Kasumi-1 (cell line): ENCODE measurements at places on chromosomes 7 and 10.

DNA sequence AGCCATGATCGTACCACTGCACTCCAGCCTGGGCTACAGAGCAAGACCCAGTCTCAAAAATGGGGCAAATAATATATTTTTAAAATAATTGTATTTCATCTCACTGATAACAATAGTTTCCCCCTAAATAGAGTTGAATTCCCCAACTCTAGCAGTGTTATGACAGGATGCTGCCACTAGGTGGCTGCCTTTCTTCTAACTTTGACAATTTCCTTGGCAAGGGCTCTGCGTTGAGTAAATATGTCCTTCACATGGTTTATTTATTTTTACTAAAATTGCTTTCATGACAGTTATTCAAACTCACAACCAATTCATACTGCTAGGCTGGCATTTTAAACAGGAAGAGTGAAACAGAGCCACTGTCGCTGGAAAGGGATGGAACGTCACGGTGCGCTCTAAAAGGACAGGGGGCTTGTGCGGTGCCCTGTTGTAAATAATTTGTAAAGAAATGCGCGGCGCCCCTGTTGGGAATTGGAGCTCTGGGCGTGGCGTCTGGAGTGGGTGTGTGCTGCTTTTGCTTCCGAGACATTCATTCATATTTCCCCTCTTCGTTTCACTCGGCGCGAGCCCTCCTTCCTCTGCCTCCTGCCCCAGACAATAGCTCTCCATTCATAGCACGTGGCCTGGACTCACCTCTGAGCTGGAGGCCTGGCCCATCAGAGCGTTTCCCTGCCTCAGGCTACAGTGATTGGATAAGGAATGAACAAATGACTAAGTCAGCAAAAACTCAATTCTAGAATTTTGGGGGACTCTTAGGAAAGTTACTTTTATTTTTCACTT lies 20.5 kb upstream of the PITRM1 start:
- DNase-seq = peak; percentile 75

GRCh38 chr7:113710310-113711096 lies 208.3 kb downstream of the PPP1R3A start:
- DNase-seq = peak; percentile 70

GRCh38 chr7:23494009-23494408 lies 23.7 kb upstream of the IGF2BP3 start:
- DNase-seq = no peak

GRCh38 chr10:122140941-122141623 lies 130.0 kb upstream of the BTBD16 start:
- no peak for DNase-seq

DNA sequence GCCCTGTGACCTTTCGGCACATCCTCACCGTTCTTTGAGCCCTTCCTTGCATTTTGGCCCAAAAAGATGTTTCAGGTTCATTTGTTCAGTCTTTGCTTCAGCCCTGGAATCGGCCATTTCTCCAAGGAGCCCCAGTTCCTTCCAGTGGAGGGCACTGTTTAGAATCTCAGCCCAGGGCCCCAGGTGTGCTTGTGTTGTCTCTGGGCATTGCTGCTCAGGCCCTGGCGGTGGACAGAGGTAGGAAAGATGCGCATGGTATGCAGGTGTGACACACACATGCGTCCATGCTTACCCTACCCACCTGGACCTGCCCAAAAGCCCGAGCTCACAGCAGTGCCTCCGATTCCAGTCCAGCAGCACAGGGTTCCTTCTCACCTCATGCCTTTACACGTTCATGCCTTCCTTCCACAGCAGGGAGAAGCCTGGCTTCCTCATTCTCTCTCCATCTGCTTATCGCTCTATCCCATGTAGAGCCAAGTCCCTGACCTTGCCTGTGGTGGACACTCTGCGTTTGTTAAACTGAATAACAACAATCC lies 70.6 kb downstream of the LHPP start:
- no peak for DNase-seq

DNA sequence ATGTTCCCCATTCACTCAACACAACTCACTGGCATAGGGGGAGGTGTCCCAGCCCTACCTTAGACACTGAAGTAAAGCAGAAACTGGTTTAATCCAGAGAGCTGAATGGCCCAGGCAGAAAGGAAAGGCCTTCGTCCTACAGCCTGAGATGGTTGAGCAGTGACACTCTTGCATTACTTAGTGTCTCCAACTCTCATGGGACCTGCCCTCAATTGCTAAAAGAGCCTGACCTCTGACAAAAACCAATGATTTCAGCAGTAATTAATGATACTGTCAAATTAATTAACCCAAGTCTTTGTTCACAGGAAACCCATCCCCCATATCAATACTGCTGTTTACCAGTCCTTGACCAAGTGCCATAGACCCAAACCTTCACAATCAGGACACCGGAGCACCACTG lies 48.6 kb downstream of the ICA1 start:
- no peak for DNase-seq

- DNase-seq = no peak
These were observed 102.2 kb upstream of the CTTNBP2 start for GRCh38 chr7:117975476-117975875.

- no peak for DNase-seq
These were observed 567.8 kb downstream of the IPMK start for GRCh38 chr10:57699944-57700343.

DNA sequence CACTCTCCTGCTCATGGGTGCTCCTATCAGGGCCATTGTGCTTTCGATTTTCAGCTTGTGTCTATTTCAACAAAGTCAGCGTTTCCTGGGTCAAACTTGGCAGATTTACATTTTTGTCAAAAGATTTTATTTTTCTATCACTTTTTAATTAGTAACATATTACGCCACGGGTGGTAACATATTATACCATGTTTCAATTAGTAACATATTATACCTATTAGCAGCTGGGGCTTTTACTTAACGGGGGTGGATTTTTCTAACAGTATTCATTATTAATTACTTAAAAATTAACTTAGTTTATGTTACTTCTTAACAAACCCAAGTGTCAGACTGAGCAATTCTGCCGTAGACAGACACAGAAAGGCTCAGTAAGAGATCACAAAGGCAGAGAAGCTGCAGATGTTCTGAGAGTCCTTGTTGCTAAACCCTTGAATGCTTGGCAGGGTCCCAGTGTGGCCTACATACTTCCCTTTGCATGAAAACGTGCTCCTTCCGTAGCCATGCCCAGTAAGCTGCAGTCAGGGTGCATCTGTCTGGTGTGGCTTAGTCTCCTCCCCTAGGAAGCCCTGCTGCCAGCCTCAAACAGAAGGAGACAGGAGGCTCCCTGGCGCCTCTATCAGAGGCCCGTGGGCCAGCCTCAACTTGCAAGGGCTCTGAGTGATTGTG lies 263.1 kb upstream of the CXCL12 start:
- peak; percentile 99 for DNase-seq

DNA sequence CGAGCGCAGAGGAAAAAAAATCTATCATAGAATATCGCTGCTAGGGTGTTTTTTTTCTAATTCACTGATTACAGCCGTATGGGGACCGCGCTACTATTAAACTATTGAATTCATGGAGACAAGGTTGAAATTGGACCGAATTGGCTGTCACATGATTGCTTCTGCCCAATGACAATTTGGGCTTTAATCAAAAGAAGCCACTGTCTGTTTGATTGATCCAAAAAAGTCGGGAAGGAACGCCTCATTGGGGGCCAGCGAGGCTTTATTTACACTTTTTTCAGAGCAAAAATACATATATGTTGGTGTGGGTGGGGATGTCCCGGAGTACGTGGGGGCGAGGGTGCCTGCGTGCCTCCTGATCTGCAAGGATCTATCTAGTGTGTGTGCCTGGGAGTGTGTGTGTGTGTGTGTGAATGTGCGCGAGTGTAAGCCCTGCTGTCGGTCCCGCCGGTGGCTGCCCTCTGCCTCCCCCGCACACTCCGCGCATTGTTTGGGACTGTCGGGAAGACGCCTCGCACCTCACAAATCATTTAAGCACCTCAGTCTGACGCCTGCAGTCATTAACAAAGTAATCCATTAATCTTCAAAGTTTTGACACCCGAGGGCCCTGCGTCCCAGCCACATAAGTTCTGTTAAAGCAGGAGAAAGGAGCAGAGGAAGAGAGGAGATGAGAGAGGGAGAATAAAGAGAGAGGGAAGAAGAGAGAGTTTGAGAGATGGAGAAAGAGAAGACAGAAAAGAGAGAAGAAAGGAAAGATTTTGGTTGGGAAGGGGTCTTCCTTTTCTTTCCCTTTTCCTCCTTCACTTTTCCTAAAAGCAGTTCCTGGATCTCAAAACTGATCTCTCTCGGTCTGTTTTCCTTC lies at the start of gene HOXA2:
TSS of gene HOXA2 (minus strand) at position 103 of the 862 bp plus-strand sequence. CDS start 183 bp downstream, outside the sequence.
- no peak for DNase-seq

- no peak for DNase-seq
These were observed 2.8 kb downstream of the FAM180A start for GRCh38 chr7:135745703-135746312.

DNA sequence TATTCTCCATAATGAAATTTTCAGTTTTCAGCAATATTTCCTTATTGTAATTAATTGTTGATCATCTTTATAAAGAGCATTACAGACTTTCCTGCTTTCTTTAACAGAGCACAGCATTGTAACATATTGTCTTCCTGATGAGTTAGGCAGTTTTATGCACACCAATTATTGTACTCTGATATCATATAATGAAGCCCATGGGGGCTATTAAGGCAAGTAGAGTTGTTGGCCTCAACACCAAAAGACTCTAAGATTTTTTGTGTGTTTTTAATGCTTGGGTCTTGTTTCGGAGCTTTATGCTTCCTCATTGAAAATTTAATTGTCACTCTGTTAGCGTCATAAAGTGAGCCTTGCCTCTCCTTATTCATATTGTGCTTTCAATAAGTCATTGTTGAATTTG lies 49.2 kb upstream of the ARID5B start:
- DNase-seq = no peak

DNA sequence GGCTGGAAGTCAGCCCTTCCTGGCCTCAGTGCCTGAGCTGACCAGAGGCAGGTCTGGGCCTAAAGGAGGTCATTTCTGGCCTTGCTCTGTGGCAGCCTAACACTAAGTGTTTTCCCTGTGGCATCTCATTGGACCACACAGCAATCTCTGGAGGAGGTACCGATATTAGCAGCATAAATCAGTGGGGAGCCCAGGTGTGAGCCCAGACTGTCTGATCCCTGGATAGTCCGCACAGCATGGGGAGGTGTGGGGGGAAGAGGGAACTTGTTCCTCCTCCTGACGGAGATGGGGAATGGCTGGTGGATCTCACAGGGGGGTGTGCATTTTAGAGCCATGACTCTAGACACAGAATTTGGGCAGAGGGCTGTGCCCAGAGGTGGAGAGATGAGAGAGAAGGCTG lies 11.0 kb upstream of the PPIF start:
- DNase-seq = no peak

DNA sequence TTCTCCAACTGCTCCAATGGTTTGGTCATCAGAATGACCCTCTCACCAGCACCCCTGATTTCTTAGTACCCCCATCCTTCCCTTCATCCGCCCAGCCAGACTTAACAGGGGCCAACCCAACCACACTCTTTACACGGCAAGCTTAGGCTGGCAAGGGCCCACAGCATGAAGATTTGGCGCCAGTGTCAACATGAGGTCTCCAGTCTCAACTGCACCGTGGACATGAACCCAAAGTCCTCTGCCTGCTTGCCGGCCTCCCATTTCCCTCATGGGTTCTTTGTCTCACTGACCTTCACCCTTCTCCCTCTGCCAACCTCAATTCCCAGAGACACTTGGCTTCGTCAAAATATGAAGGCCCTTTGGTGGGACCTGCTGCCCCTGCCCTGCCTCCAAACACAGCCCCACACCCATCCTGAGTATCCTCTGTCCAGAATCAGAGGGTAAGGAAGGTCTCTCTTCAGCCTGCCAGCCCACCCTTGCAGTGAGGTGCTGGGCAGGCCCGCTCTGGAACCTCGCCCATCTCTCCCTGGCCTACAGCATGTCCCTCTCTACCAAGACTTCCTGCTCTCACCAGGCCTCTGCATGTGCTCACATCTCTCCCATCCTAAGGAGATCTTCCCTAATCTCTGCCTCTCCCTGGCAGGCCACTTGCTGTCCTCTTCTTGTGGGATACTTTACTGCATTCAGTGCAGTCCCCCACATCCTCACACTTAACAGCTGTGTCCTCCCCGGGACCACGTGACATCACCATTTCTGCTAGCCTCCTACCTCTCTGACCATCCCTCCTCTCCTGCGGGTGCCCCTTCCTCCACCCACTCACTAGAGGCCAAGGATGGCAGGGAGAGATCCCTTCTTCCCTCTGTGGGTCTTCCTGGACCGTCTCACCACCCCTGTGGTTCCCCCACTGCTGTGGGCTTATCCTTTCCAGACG lies 91.7 kb upstream of the ZMIZ1 start:
- DNase-seq = no peak

DNA sequence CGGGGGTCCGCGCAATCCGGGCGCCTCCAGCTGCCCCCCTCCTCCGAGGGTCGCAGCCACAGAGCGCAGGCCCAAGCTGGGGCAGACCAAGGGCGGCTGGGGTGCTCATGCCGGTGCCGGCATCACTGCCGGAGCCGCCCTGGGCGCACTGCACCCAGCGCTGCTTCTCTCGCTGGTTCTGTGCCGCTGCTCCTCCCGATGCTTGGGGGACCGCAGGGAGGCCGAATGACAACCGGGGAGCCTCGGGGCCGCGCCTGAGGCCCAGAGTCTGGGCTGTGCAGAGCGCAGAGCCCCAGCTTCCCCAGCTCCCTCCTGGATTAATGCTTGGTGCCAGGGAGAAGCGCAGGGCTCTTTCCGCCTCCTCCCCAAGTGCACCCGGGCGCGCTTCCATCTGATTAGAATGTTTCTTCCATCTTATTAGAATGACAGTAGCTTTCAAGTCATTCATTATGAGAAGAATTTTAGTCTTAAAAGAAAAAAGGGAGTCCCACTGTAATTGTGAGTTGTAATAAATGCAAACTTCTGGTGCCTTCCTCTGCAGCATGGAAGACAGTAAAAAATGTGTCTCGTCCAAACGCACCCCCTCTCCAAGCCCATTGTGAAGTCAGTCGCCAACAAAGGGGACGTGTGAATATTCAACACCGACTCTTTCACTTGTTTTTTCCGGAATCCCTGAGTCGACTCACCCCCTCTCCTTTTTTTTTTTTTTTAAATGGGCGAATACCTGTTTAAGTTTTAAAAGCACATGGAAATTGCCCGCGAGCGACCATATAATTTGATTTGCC lies 19.5 kb upstream of the PTF1A start:
- no peak for DNase-seq

DNA sequence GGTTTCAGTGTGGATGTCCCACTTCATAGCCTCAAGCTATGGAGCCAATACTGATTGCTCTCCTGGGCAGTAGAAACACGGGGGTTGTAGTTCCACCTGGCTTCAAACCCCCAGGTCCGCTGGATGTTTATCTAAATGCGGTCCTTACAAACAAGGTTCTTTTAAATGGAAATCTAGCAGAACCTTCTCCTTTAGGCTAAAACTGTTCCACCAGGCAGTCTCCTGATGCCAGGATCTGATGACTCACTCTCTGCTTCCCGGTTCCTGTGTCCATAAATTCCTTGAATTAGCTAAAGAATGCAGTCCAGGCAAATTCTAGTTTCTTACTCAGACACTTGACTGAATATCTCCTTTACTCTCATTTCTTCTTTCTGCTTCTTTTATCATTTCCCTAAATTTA lies 108.4 kb upstream of the FAM3C start:
- DNase-seq = no peak
